ENCODE measurements at places on chromosomes 1 and 21.

DNA sequence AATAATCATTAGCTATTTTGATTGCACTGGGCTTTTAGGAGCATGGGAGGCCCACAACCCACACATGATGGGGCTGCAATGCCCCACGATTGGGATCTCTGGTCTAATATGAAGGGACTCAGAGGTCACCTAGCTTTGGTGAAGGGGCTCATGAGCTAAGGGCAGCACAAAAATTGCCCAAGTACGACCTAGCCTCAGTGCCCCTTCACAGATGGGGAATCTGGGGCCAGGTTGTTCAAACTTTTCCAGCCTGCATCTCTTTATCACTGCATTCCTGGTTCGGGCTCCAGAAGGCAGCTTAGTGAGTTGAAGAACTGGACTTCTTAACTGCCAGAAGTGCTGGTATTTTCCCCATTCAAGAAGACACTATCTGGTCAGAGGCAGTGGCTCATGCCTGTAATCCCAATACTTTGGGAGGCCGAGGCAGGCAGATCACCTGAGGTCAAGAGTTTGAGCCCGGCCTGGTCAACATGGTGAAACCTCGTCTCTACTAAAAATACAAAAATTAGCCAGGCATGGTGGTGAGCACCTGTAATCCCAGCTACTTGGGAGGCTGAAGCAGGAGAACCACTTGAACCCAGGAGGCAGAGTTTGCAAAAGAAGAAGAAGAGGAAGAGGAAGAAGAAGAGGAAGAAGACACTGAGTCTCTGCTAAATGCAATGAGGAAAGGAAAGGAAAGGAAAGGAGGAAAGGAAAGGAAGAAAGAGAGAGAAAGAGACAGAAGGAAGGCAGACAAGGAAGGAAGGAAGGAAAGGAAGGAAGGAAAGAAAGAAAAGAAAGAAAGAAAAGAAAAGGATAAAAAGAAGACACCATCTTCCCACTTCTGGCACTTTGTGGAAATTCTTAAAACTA, 258.5 kb upstream of the IRF2BP2 start:
- DNase-seq = no peak

DNA sequence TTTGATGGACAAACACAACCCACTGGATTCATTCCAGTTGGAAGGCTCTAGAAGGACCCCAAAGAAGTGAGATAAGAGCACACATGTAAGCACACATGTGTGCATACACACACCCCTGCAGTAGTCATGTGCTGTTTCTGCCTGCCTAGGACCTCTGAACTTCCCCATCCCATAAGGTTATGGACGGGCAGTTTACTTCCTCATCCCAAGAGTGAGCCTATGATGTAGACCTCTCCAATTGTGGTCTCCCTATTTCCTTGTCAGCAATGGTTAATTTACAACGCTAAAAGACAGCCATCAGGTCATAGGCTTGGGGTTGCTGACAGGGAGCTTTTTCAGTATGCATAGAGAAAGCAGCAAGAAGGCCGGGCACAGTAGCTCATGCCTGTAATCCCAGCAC, 15.4 kb upstream of the ADAR start:
- DNase-seq = no peak

DNA sequence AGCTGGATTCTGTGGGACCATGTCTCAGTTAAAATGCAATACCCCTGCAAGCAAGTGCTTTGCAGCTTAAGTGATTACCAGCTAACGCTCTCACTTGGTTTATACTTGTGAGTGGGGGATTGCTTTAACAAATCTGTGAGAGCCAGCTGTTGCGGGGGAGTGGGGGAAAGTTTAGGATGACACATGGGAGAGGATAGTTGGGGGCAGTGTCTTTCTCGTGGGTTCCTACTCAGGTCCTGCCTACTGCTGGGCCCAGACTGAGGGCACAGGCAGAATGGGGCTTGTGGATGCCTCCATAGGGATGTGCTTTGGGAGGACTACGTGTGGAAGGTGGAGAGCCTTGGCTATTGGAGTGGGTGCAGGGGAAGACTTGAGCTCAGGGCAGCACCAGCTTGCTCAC, 60.1 kb downstream of the ELK4 start:
- no peak for DNase-seq

- no peak for DNase-seq
These were observed 6.2 kb downstream of the PRMT2 start for GRCh38 chr21:46641656-46642055.

DNA sequence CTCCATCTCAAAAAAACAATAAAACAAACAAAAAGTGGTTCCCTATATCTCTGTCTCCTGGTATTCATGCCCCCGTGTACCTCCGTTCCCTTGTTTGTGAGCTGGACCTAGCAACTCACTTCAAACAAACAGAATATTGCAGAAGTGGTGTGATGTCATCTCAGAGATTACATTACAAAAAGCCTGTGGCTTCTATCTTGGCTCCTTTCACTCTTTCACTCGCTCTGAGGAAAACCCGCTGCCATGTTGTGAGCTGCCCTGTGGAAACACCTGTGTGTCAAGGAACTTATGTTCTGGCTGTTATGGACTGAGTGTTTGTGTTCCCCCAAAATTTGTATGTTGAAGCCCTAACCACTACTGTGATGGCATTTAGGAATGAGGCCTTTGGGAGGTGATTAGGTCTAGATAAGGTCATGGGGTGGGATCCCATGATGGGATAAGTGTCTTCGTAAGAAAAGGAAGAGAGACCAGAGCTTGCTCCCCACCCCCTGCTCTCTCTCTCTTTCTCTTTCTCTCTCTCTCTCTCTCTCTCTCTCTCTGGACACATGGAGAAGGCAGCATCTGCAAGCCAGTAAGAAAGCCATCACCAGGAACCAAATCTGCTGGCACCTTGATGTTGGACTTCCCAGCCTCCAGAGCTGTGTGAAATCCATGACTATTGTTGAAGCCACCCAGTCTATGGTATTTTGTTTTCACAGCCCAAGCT, 7.4 kb upstream of the HYI start:
- no peak for DNase-seq

- no peak for DNase-seq
These were observed 122.4 kb upstream of the UBE2U start for GRCh38 chr1:64080941-64081562.

DNA sequence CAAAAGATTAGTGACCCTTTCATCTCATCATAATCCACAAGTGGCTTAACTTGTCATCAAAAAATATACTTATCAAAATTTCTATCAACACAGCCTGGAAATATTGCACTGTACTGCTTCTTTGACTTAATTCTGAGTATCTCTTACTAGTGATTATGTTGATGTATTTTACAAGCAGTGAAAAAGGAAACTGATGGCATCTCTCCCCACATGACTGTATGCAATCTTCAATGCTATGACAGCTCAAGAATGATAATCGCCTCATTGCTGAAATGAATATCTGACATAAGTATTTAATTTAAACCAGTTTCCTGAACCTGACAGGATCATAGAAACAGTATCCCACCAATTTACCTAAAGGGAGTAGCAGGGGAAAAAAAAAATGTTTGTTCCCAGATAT, 79.5 kb downstream of the DPYD start:
- DNase-seq = no peak

DNA sequence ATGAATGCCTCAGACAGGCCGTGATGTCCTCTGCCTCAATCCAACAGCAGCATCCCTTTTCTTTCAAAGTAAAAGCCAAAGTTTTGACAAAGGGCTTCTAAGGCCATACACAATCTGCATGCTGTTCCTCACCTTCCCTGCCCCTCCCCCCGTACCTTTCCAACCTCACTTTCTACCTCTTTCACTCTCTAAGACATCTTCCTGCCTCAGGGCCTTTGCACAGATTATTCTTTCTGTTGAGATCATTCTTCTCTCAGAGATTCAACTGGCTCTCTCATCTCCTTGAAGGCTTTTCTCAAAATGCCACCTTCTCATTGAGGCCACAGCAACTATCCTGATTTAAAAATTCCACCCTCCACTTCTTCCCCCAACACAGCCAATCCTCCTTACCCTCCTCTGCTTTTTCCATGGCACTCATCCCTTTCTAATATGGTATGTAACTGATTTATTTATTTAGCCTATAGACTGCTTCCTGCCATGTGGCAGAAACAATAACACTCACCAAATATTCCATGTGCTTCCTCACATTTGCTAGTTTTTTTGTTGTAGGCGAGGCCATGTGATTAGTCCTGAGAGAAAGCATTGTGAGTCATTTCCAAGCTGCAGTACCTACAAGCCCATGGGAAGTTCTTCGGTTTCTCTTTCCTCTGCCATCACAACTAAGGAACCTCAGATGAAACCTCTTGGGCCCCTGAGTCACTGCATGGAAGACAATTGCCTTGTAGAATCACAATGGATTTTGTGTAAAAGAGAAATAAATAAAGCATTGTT, 58.7 kb upstream of the GADD45A start:
- DNase-seq = no peak

- no peak for DNase-seq
These were observed 43.1 kb downstream of the RASSF5 start for GRCh38 chr1:206550446-206550845.

DNA sequence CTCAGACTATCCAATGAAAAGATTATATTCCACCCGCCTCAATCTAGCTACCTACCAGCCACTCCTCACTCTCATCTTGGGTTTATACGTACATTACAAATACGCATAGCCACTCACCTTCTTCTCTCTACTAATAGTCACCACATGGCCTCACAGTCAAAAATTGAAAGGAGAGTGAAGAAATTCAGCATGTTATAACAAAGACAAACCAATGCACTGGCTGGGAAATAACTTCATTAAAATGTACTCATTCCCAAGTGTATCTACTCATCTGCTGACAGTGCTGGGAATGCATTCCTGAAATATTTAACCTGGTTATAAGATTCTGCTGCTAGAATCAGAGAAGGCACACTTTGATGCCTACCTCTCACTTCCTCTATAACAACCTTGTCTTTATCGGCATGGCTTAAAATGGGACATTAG, 6.5 kb downstream of the ZNF644 start:
- no peak for DNase-seq

DNA sequence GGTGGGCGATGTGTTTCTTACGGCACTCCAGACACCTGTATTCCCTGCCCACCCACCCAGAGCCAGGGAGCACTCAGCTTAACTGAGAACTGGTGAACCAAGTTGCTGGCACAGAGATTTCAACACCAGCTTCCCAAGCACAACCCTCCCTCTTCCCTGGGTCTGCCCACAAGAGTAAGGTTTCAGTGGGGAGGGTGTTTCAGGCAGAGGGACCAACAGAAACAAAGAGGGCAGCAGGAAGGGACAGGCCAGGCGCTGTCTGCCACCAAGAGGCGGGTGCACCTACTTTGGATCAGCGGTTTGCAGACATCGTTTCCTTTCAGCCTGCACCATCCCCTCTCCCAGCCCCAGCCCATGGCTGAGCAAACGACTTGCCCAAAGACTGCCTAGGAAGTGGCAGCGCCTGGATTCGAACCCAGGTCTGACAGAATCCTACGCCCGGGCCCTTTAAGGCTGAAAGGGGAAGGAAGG, 21.9 kb upstream of the ALDH4A1 start:
- DNase-seq = no peak

- no peak for DNase-seq
These were observed 37.0 kb downstream of the TM2D1 start for GRCh38 chr1:61687901-61688300.

GRCh38 chr1:198929961-198930599, 291.2 kb downstream of the PTPRC start:
- no peak for DNase-seq

DNA sequence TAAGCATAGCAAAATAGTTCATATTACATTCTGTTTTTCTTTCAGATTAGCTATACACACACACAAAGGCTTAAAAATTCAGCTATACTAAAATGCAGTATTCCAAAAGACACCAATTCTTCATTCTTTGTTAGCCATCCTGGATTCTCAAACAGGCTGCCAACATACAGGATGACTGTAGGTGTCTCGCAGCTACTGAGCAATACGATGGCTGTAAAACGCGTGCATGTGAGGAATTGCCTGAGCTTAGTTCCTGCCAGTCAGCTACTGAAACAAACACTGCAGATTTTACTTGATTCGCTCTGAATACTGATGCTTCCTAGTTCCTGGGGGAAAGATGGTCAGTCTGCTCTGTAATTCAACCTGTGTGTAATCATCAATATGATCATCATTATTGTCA, 24.7 kb upstream of the HMGN1 start:
- no peak for DNase-seq

DNA sequence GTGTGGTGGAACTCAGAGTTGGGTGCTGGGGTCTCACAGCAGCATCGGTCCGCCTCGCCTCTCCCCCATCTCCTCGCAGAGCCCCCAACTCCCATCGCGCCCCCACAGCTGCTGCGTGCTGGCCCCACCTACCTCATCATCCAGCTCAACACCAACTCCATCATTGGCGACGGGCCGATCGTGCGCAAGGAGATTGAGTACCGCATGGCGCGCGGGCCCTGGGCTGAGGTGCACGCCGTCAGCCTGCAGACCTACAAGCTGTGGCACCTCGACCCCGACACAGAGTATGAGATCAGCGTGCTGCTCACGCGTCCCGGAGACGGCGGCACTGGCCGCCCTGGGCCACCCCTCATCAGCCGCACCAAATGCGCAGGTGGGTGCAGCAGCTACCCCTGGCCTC, 24.2 kb downstream of the PTPRU start:
- DNase-seq = no peak

GRCh38 chr1:14500912-14501311, 97.6 kb upstream of the KAZN start:
- DNase-seq = no peak

DNA sequence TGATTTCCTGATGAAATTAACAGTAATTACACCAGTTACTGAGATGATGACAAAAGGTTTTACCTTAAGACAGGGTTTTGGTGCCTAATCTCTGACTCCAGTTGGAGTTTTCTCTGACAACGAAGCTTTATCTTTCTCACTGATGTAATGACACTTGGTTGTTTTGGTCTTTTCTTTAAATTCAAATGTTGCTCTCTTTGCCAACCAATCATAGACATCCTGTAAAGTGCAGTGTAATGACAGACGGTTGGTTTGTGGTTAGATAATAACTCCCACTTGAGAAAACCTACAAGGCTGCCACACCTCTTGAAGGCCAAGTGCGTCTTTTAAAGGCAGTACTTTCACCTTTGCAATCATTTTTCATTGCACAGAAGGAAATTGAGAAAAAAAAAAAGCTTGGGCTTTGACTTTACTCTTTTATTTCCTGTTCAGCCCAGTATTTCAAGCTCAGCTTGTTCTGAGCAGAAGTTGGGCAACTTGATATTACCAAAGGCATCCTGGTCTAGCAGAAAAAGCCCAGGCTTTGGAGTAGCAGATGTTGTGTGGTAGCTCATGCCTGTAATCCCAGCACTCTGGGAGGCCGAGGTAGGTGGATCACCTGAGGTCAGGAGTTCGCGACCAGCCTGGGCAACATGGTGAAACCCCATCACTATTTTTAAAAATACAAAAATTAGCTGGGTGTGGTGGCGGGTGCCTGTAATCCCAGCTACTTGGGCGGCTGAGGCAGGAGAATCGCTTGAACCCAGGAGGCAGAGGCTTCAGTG, 14.9 kb downstream of the PDIK1L start:
- no peak for DNase-seq

GRCh38 chr1:174998569-174999215, 1.1 kb upstream of the CACYBP start:
- DNase-seq = no peak

GRCh38 chr1:181127898-181128453, 39.5 kb downstream of the IER5 start:
- no peak for DNase-seq

DNA sequence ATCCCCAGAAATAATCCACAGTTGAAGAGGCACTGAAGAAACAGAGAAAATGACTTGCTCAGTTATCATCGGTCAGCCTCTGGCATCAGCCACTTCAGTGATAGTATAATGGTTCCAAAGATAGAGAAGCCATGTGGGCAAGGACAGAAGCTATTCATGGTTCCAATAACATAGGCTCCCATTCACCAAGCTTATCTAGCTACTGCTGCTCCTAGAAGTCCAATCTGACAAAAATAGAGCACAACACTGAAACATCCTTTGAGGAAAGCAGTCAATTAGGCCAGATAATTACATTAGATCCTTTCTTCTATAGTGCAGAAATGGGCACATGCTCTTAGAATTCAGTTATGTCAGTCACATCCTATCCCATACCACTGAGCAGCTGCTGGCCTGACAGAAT, 33.5 kb upstream of the CRB1 start:
- DNase-seq = no peak

Measured in occipital lobe (tissue), 3 donors.